ENCODE measurements at places on chromosomes 3 and 15. TPM values are rescaled to one million over a fixed set of nuclear protein-coding genes. Genes with fewer than 3 reads are reported as not detected.

DNA sequence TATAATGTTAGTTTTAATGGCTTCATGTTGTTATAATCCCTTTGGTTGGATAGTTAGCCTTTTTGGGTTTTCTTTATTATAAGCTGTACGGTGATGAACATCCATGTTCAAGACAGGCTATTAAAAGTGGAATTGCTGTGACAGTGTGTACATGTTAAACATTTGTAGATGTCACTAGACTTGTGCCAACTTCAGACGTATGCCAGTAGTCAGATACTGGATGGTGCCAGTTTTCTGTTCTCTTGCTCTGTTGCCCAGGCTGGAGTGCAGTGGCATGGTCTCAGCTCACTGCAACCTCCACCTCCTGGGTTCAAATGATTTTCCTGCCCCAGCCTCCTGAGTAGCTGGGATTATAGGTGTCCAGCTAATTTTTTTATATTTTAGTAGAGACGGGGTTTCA, 54.1 kb downstream of the MGA start:
- DNase-seq: no peak

The GOLGA8T gene
- total RNA-seq: not detected

The AHSG gene
- total RNA-seq: 1.2 TPM

The CORO2B gene
- not detected for total RNA-seq

The MYL3 gene
- not detected for total RNA-seq

- no peak for DNase-seq
These were observed 140.2 kb upstream of the RBMS3 start for GRCh38 chr3:29140666-29141065.

- DNase-seq: no peak
These were observed 279.8 kb downstream of the RORA start for GRCh38 chr15:60949039-60949977.

DNA sequence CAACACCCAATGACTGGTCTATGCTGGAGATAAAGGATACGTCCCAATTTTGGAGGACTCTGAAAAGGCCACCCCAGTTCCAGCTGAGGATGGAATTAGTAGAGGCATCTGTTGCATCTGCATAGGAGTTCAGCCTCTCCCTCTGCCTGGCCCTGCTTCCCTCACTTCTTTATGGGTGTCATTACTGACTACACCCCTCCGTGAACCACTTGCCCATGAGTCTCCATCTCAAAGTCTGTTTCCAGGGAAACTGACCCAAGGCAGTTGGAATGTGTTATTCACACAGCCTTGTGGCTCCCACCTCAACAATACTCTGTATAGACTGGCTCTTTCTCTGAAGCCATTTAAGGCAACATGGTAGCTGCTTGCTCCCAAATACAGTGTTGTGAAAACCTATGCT, 21.4 kb upstream of the PCOLCE2 start:
- no peak for DNase-seq

- no peak for DNase-seq
These were observed 434.7 kb upstream of the AGTR1 start for GRCh38 chr3:148262980-148263379.

The CRABP1 gene
- total RNA-seq: 0.40 TPM

- DNase-seq: peak; percentile 71
These were observed 30.5 kb upstream of the MYZAP start for GRCh38 chr15:57561041-57561711.

DNA sequence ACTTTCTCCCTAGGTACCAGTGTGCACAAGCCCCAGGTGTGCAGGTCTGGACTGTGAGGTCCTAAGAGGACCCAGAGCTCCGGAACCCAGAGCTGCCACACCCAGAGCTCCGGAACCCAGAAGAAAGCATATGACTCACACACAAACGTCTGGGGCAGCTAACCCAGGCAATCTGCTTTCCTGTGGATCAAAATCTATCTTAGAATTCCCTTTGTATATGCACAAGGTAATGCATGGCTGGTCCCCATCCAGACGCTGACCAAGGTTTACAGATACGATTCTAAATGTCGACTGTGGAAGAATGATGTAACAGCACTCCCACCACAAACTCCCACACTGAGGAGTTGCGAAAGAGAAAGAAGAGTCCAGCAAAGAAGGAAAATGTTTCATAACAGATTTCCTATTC, 15.7 kb downstream of the KCNMB2 start:
- DNase-seq: no peak

GRCh38 chr15:72919936-72920465, 132.3 kb upstream of the NEO1 start:
- DNase-seq: no peak

DNA sequence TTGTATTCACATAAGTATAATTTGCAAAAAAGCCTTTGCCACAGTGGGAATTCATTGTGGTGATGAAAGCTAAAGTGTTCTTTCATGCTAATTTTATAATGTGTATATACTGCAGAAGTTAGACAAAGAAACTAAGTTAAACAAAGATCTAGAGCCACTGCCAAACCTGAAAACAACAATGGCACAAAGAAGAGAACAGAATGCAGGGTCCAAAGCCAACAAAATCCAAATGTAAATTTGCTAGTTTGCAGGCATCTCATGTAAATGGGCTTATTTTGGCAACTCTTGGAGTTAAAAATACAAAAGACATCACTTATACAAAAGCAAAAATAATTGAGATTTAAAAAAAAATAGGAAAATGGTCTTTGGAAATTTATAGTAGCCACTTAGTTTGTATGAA, 123.0 kb downstream of the TCF12 start:
- no peak for DNase-seq

DNA sequence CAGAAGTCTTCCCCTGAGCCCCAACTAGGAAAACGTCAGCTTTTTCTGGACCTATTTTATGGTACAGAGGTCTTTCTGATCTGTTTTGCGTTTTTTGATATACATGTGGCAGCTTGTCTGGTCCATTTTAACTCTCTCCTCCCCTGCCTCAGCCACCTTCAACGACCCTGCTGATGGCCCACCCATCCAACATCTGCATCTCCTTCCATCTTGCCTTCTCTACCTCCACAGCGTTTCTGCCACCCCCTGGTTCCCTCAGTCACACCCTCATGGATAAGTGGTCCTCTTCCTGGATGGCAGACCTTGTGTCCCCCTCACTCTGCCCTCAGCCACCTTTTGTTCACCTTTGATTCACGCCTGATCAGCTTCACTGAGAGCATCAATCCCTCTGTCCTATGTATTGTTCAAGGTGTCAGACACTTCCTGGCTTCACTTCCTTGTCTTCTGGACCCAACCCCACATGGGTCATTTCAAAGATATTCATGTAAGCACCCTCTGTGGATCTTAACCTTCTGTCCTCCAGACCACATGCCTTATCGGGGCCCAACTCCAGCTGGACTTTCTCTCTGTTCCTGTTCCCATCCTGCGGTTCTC, 13.5 kb downstream of the AHSG start:
- DNase-seq: no peak

- DNase-seq: no peak
These were observed 91.8 kb upstream of the CGNL1 start for GRCh38 chr15:57284535-57284934.

DNA sequence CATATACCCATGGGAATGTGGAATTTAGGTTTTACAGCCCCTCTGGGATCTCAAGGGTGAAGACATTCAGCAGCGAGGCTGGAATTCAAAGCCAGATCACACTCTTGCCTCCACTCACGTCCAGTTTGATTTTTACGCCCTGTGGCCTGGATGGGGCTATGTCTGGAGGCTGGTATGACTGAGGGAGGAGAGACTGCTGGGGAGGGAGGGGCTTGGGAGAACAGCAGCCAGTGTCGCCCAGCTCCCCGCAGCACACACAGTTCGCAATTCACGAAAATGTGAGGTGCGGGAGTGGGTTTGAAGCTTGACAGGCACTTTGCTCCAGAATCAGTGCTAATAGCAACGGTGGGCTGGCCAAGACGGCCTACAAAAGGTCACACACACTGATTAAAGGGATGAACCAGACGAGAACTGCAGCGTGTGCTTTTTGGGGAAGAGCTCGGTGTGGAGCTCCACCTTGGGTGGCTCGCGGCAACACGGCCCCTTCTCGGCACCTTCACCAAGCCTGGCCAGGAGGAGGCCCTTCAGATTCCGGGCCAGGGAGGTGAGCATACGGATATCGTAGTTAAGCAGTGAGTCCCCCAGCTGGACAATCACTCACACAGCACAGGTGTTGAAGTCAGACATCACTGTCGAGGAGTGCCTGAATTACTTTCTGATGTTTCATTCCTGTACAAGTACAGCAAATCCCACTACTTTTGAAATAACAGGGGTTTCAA, 16.4 kb downstream of the EHD4 start:
- DNase-seq: no peak

DNA sequence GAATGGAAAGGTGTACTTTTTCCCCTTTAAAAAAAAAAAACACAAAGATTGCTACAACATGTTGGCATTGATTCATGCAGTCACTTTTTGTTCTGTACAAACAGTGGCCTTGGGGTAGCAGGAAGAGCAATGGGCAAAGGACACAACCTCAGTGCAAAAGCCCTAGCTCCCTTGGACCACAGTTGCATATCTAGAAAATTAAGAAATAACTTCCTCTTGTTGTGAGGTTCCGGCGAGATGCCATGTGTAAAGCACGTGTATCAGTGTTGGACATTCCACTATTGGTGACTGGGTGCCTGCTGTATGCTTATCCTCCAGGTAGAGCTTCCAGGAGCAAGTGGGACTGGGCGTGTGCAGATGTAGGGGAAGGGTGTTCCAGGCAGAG, 164.5 kb downstream of the THSD4 start:
- no peak for DNase-seq

DNA sequence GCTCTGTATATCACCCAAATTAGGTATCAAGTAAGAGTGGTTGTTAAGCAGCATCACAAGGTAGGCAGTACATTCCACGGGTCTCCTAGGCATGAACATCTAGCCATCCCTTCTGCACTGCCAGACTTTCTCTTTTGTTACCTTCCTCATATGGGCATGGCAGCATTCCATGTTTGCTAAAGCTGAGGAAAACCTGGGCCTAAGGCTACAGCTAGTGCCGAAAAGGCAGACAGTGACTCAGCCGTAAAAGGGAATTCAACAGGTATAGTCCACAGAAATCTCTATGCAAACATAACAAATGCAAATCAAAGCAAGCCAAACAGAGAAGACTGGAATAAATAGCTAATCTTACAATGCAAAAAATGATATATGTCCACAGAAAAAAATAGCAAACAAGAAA, 645.4 kb downstream of the ZBBX start:
- DNase-seq: no peak

DNA sequence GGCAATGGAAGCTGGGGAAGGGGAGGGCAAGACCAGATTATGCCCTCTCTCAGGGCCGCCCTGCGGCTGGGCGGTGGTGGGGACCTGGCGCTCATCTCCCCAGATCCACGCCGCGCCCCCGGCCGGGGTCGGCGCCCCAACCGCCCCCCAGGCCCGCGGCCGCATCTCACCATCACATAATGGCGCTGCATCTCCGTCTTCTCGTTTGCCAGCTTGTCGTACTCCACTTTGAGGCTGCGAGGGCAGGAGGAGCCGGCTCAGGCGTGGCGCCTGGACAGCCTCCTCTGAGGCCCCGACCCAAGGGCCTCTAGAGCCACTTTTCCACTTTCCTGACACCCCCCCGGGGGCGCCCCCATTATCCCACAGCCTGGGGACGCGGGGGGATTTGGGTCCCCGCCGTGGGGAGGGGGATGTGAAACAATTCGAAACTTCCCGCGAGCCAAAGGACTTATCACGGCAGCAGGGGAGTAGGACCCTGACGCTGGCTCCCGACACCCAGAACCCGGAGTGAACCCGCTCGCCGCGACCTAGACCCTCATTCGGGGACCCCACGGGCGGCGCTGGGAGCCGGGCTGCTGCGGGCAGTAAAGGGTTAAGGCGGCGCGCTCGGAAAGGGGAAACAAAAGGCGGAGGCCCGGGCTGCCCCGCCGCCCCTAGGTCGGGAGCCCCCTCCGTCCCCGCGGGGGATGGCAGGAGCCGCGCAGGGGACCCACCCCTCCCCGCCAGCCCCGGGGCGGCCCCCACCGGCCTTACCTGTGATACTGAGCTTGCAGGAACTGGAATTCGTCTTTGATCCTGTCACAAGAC, 2.1 kb downstream of the TLE3 start:
- DNase-seq: peak; percentile 57

GRCh38 chr3:15519096-15519495, 2.4 kb downstream of the COLQ start:
- no peak for DNase-seq

The ERC2 gene
- total RNA-seq: 0.16 TPM

The CRYBG3 gene
- 0.29 TPM for total RNA-seq

The ZIC1 gene
- 0.42 TPM for total RNA-seq

All from K562 (cell line).